ENCODE measurements at places on chromosomes 12 and 14. TPM values are rescaled to one million over a fixed set of nuclear protein-coding genes. Genes with fewer than 3 reads are reported as not detected.
A peak's percentile ranks its signal among the peaks of the same experiment; 100 is the strongest.

DNA sequence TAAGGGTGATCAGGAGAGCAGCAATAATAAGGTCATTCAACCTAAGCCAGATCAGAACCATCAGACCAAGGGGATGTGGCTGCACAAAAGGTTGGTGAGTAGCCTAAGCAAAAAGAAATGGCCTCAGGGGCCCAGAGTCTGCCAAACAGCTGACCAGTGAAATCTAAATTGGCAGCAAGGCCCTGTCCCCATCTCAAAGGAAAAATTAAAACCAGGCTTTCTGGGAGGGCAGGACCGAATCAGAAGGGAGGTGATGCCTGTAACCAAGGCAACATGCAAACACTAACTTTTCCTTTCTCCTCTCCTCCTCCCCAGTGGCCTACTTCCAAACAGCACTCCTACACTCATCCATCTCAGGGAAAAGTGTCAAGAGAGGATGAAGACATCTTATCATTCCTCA, 256.4 kb downstream of the NUAK1 start:
- no peaks in the 10 kb centered on the region for H3K27me3 ChIP-seq
- DNase-seq, result peak; percentile 91
- H3K4me1 ChIP-seq, result no peaks in the 10 kb centered on the region
- no peaks in the 10 kb centered on the region for H3K36me3 ChIP-seq

DNA sequence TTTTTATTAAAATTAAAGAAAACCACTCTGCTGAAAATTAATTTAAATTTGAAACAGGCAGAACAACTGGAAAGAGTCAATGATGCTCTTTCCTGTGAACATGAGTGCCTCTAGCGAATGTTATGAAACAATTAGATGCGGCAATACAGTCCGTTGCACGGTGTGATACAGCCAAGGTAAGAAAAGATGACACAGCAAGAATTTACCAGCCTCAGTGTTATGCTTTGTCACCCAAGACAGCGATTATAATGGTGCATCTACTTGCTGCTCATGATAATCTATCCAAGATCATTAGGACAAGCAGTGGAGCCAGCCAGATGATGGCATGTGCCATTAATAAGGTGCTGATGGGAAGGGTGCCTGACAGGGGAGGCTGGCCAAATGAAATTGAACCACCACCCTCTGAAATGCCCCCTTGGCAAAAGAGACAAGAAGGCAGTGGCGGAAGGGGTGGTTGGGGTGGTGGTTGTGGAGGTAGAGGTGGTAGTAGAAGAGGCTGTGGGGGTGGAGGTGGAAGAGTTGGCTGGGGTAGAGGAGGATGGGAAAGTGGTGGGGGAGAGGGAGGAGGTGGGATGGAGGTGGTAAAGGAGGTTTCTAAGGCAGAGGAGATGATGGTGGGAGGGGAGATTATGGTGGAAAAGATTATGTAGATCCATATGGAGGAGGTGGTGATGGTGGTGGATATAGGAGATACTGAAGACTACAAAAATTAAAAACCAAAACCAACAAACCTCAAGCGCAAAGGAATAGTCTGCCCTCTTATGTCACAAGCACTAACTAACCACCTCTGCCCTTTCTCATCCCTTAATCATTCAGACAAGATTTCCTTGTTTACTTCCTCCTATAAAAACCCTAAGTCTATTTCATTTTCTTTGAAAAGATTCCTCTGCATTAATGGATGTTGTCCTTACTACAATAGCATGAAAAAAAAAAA, 4.0 kb upstream of the RESF1 start:
- peaks cover 3% of the 10 kb centered on the region for H3K4me1 ChIP-seq
- no peak overlapping the region for H3K27ac ChIP-seq
- H3K4me3 ChIP-seq, result no peak overlapping the region
- no peaks in the 10 kb centered on the region for H3K27me3 ChIP-seq
- H3K36me3 ChIP-seq, result no peaks in the 10 kb centered on the region
- DNase-seq, result no peak

DNA sequence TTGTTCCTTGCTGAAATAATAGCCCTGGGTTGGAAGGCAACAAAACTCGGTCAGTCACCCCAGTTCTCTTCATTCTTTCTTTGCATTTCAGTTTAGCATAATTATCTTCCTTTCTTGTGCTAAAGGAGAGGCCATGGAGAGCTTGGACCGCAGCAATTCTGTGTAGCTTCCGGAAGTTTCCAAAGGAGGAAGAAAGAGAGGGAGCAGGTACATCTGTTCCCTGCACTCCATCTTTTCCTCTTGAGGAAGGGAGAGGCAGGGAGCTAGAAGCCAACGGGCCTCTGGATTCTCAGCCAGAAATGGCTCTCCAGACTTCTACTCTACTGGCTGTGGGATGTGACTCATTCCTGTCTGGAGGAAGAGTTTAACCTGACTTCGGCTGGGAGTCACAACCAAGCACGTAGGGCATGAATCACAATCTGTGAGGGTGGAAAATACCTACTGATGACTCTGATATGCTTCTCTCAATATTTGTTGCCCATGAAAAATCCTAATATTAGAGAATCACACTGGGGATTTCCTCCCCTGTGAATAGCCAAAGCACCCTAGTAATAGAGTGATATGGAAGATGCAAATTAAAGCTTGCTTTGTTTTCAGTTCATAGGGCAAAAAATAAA, 17.0 kb downstream of the ANO6 start:
- peak; percentile 55 for DNase-seq
- peaks cover 12% of the 10 kb centered on the region for H3K36me3 ChIP-seq
- H3K4me1 ChIP-seq, result peaks cover 26% of the 10 kb centered on the region
- H3K27me3 ChIP-seq, result no peaks in the 10 kb centered on the region
- H3K4me3 ChIP-seq, result no peak overlapping the region

GRCh38 chr14:42027271-42027670, 420.6 kb downstream of the LRFN5 start:
- no peak overlapping the region for H3K27ac ChIP-seq
- H3K27me3 ChIP-seq, result no peaks in the 10 kb centered on the region
- no peak overlapping the region for H3K4me3 ChIP-seq
- H3K4me1 ChIP-seq, result no peaks in the 10 kb centered on the region
- no peaks in the 10 kb centered on the region for H3K36me3 ChIP-seq

DNA sequence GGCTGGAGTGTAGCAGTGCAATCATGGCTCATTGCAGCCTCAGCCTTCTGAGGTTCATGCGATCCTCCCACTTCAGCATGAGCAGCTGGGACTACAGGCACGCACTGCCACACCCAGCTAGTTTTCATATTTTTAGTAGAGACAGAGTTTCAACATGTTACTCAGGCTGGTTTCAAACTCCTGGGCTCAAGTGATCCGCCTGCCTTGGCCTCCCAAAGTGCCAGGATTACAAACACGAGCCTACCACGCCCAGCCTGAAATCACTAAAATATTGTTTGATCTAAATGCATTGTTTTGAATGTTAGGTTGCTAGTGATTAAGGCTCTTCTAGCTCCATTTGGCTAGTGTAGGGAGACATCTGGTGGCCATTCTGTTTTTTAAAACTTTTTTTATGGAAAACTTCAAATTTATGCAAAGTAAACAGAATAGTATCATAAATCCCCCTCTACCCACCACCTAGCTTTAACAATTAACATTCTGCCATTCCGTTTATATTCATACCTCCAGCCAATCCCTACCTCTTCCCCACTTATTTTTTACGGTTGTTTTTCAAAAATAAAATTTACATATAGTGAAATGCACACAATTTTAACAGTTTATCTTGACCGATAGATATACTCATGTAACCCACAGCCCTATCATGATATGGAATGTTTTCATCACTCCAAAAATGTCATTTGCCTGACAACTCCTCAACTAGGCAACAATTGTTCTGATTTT, 37.8 kb downstream of the MYO1H start:
- H3K4me1 ChIP-seq, result no peaks in the 10 kb centered on the region
- H3K4me3 ChIP-seq, result no peak overlapping the region
- no peaks in the 10 kb centered on the region for H3K36me3 ChIP-seq
- peak; percentile 57 for DNase-seq

- no peaks in the 10 kb centered on the region for H3K36me3 ChIP-seq
- no peak for DNase-seq
- no peak overlapping the region for H3K4me3 ChIP-seq
- H3K4me1 ChIP-seq, result peaks cover 7% of the 10 kb centered on the region
- peaks cover 2% of the 10 kb centered on the region for H3K27me3 ChIP-seq
Measured at GRCh38 chr14:70893858-70894291, 13.4 kb upstream of the PCNX1 start.

GRCh38 chr12:9626291-9626690, 18.6 kb upstream of the KLRB1 start:
- no peaks in the 10 kb centered on the region for H3K36me3 ChIP-seq
- H3K27ac ChIP-seq, result no peak overlapping the region
- H3K27me3 ChIP-seq, result no peaks in the 10 kb centered on the region
- DNase-seq, result no peak

DNA sequence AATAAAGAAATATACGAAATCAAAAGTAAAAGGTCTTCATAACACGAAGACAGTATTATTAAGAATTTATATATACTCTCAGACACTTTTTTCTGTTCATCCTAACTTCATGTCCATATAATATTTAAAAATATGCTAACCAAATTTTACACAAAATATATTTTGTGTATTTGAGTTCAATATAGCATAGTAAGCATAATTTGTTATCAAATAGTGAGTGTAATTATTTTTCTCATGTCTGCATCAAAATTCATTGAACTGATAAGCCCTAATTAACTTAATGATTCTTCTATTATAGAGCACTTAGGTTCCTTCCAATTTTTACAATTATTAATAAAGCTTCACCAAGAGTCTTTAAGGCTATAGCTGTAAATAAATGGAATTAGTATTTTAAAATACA, 99.7 kb upstream of the SYT1 start:
- H3K27me3 ChIP-seq, result no peaks in the 10 kb centered on the region
- H3K4me1 ChIP-seq, result no peaks in the 10 kb centered on the region
- no peak overlapping the region for H3K4me3 ChIP-seq
- no peak overlapping the region for H3K27ac ChIP-seq
- no peaks in the 10 kb centered on the region for H3K36me3 ChIP-seq

GRCh38 chr12:105234197-105234596, 1.8 kb downstream of the APPL2 start:
- peaks cover 9% of the 10 kb centered on the region for H3K4me1 ChIP-seq
- H3K27ac ChIP-seq, result no peak overlapping the region
- no peaks in the 10 kb centered on the region for H3K27me3 ChIP-seq
- no peak overlapping the region for H3K4me3 ChIP-seq

- H3K36me3 ChIP-seq, result peaks cover 2% of the 10 kb centered on the region
- no peak overlapping the region for H3K4me3 ChIP-seq
- H3K4me1 ChIP-seq, result no peaks in the 10 kb centered on the region
- DNase-seq, result no peak
Measured at GRCh38 chr12:42201063-42201462, 37.0 kb downstream of the YAF2 start.

GRCh38 chr12:72036393-72036792, 97.7 kb downstream of the TPH2 start:
- no peaks in the 10 kb centered on the region for H3K36me3 ChIP-seq
- no peaks in the 10 kb centered on the region for H3K27me3 ChIP-seq
- DNase-seq, result no peak
- no peak overlapping the region for H3K27ac ChIP-seq

GRCh38 chr12:39378341-39378740, 64.6 kb downstream of the KIF21A start:
- no peaks in the 10 kb centered on the region for H3K27me3 ChIP-seq
- H3K4me3 ChIP-seq, result no peak overlapping the region
- no peaks in the 10 kb centered on the region for H3K4me1 ChIP-seq
- H3K27ac ChIP-seq, result no peak overlapping the region

DNA sequence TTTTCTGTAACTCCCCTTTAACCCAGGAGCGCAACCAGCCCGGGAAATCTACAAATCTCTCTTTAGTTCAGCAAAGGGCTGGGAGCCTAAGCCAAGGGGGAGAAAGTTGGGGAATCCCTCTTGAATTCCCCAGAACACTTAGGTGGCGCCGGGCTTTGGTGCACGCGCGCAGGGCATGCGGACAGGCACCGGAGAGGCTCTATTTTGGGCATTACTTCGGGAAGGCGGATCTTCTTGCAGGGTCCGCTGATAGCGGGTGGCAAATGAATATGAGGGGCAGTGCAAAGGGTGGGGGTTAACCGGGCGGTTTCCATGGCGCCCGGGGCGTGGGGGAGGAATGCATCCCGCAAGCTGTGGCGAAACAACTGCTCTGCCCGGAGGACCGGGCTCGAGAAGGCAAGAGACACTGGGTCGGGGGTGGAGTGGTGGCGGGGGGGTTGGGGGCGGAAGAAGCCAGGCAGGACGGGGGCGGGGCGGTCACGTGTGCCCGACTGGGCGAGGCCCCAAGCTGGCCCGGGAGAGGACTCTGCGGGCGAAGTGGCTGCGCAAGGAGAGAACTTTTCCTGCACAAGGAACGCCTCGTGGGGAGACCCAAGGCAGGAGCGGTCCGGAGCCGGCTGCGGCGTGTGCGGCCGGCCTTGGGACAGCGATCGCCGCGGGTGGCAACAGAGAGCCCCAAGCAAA, at the start of gene FLVCR2:
Gene FLVCR2 (plus strand): TSS at position 519 of the 684 bp plus-strand sequence. CDS start 353 bp downstream, outside the sequence.
- H3K27ac ChIP-seq, result peak within 1 kb of the TSS; percentile 87
- no peaks in the 10 kb centered on the region for H3K36me3 ChIP-seq
- peak within 1 kb of the TSS; percentile 67 for H3K4me3 ChIP-seq
- peaks cover 10% of the 10 kb centered on the region for H3K4me1 ChIP-seq
- peaks cover 5% of the 10 kb centered on the region for H3K27me3 ChIP-seq

- H3K27me3 ChIP-seq, result no peaks in the 10 kb centered on the region
- no peak overlapping the region for H3K4me3 ChIP-seq
- peaks cover 2% of the 10 kb centered on the region for H3K4me1 ChIP-seq
- no peak overlapping the region for H3K27ac ChIP-seq
Measured at GRCh38 chr14:52080158-52080800, 11.4 kb upstream of the NID2 start.

DNA sequence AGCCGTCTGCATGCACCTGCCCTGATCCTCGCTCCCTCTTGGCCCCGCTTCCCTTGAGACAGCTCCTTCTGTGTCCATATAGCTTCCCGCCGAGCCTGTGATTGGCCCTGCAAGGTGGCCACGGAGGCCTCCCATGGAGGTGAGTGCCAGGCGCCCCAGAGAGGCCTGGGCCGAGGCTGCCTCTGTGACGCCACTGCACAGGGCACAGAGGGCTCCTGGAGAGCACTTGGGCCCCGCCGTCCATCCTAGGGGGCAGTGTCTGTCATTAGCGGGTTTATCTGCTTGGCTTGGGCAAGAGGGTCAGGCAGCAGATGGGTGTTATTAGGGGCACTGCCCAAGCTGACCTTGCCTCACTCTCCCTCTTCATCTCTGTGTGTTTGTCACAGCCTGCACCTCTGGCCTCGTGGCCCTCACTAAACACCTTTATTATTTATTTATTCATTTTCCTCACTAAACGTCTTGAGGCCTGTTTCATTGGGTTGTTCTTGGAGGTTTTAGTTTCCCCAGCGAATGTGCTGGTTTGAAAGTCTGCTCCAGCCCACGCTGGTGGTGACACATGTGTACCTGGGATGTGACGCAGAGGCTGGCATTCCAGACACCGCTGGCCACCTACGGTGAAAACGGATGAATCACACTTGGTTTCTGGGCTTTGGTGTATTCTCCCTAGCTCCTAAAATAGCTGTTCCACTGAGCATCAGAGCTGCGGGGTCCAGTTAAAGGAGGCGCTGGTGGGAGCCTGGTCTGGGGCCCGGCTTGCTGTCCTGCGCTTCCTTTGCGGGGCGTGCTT, 5.9 kb downstream of the ZFYVE21 start:
- H3K36me3 ChIP-seq, result peaks cover 29% of the 10 kb centered on the region
- H3K4me3 ChIP-seq, result no peak overlapping the region
- no peak overlapping the region for H3K27ac ChIP-seq
- no peaks in the 10 kb centered on the region for H3K27me3 ChIP-seq
- DNase-seq, result no peak

GRCh38 chr12:12925388-12925787, 26.6 kb downstream of the GPRC5D start:
- H3K27me3 ChIP-seq, result peaks cover 2% of the 10 kb centered on the region
- DNase-seq, result peak; percentile 92
- H3K4me1 ChIP-seq, result peaks cover 2% of the 10 kb centered on the region
- no peak overlapping the region for H3K27ac ChIP-seq

The PLXNC1 gene
- polyA plus RNA-seq, result 29.4 TPM

The FLRT2 gene
- 88.9 TPM for polyA plus RNA-seq

The TMEM30B gene
- 4.2 TPM for polyA plus RNA-seq

The KRT82 gene
- not detected for polyA plus RNA-seq

The DBX2 gene
- not detected for polyA plus RNA-seq

The CATSPERB gene
- polyA plus RNA-seq, result 0.93 TPM

The RTL1 gene
- polyA plus RNA-seq, result 54.6 TPM

The TCL1A gene
- polyA plus RNA-seq, result 2.1 TPM

The OR6C2 gene
- polyA plus RNA-seq, result not detected

The NUP37 gene
- polyA plus RNA-seq, result 22.1 TPM
